Urothelium cell line (cell line): ENCODE measurements at places on chromosomes 5 and 9.

- no peak for DNase-seq
Observed at GRCh38 chr9:20504930-20505329, 117.4 kb downstream of the MLLT3 start.

DNA sequence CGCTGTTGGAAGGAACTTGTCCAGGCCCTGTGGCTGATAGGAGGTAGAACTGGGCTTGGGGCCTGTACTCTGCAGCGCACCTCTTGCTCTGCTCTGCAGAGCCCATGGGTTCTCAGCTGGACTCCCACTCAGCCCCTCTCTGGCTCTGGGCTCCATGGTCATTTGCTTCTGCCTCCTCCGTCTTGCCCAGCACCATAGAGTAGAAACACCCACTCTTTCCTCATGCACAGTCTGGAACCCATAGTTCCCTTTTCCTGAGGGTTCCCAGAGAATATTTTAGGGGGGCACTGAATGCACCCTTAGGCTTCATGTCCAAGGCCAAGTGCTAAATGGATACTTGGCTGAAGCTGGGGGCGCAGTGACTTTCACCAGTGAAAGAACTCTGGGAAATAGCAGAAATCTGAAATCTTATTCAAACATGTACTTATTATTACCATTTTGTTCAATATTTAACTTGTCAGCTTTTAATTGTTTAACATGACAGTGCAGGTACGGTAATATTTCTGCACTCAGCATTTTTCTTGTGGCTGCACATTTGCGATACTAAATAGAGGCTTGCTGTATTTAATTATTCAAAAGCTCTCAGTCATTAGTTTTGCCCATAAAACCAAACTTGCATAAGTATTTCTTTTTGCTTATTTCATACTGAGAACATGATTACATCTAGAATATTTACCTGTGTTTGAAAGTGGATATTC is 31.5 kb downstream of the GALNT12 start:
- DNase-seq = no peak

DNA sequence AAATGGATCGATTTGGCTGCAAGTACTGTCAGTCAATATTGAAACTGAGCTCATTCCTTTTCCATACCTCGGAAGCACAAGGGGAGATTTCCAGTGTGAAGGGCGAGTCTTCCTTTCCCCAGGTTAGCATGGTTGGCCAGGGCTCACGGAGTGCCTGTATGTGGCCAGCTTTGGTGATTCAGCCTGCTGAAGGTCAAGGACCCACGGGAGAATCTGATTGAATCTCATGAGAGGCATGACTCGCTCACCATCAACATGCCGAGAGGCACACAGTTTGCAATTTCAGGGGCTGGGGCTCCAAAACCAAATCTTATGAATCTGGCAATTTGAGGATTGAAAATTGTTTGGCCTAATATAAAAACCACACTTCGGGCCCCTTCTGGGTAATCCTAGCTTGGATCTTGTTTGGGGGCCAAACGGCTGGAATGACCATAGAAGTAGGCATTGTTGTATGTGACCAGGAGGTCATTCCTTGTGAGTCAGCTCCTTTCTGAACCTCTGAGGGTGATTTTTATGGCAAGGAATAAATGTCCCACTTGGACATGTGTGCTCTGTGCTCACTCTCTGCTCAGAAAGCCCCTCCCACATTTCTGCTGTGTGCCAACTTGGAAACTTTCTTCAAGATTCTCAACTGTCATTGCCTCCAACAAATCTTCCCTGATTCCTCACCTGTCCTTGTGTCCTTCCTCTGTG is 69.8 kb downstream of the DOCK2 start:
- DNase-seq = peak; percentile 40

DNA sequence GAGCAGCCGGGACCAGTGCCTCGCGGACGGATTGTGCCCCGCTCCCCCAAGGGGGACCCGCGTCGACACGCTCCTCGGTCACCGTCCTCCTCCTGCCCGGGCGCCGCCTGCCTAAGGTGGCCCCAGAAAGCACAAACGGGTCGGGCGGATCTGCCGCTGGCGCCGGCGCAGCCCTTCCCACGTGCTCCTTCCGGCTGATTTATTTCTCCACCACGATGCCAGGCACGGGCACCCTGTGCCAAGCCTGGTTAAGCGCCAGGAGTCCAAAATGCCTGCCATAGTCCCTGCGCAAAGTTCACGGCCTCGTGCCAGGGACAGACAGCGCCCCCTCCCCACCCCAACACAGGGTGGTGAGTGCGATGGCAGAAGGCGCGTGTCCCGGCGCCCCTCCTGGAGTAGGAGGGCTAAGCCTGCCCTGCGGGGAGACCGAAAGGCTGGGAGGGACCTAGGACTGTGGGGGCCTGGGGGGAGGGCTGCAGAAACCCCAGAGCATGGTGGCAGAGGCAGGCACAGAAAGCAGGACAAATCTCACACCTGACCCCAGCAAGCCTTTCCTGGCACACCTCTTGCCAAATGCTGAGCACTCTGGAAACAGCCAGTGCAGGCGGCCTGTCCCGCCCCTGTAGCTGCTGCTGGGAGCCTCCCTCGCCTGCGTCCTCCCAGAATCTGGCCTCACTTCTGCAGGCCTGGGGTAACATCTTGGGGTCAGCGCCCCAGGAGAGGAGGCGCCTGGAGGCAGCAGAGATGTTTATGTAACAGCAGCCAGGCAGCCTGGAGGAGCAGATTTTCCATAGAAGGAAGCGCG is 1.1 kb upstream of the NOTCH1 start:
- DNase-seq = peak; percentile 45

DNA sequence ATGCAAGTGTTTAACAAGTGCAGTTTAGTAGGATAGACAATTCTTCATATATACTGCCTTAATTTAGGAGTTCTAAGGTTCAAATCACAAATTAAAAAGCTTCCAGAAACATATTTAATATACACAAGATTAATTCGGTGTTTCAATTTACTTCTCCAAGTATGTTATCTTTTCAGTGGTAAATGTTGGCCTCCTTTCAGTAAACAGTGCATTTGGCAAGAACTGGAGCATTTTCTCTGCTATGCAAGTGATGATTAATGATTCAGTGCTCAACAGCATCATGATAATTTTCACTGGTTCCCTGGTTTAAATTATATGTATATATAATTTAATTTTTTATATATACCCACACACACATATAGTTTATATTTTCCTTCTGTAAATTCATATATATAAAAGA is 541.7 kb downstream of the EFNA5 start:
- no peak for DNase-seq

DNA sequence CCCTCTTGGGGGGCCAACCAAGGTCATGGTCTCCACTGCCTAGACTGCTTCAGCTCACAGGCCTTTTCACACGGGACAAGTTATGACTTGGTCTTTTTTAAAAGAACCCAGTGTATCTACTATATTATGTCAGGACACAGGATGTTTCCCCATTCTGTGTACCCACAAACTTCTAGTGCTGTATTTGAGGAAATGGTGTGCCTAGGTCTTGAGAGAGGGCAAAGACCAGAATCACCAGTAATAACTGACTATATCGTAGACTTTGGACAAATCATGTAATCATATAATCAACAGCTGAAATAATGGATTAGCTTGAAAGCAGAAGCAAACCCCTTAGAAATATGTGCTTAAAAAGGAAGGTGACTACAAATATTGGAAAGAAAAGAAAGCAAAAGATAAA is 133.3 kb downstream of the ARL15 start:
- no peak for DNase-seq

GRCh38 chr9:6414247-6414641 is 1.2 kb downstream of the UHRF2 start:
- DNase-seq = peak; percentile 13

- DNase-seq = no peak
Observed at GRCh38 chr9:121929893-121930875, 162.9 kb downstream of the TTLL11 start.

- DNase-seq = no peak
Observed at GRCh38 chr9:114069476-114070187, 8.5 kb downstream of the AMBP start.

DNA sequence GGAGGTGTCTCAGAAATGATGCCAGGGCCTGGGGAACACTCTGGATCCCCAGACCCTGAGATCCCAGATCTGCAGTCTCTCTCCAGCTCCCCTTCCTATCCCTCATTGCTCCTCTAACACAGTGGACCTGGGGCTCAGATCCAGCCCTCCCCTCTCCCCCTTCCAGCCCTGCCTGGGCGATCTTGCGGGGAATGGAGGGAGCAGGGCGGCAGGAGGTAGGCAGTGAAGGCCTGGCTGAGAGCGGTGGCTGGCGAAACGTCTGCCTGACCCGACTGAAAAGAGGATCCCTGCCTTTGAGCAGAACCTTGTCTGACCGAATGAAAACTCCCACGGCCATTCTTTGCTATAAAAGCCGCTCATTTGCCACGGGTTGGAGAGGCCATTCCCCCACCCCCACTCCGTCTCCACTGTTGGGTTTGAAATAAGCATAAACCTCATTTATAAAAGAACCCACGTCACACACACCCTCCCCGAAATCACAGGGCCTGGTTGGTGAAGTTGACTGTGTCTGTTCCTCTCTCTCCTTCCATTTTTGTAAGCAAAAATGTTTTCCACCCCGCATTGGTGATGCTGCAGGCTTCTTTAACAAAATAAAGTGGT is 8.8 kb downstream of the MSX2 start:
- DNase-seq = no peak

DNA sequence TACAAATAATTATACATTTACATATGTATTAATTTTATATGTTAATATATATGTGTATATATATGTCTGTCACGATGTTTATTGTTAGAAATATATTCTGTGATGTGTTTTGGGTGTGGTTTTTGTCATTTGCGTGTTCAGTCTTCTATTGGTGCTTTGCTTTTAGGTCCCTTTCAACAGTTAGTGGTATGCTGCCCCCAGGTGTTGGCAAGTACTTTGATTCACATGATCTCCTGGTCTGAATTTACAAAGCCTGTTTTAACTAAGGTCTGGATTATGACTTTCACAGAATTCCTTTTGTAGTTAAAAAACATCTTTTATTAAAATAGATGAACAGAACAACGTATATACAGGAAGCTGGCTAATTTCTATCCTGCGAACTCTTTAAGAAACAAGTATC is 271.5 kb downstream of the CCDC171 start:
- DNase-seq = peak; percentile 5

GRCh38 chr9:15935661-15936305 is 382.9 kb downstream of the CCDC171 start:
- no peak for DNase-seq

DNA sequence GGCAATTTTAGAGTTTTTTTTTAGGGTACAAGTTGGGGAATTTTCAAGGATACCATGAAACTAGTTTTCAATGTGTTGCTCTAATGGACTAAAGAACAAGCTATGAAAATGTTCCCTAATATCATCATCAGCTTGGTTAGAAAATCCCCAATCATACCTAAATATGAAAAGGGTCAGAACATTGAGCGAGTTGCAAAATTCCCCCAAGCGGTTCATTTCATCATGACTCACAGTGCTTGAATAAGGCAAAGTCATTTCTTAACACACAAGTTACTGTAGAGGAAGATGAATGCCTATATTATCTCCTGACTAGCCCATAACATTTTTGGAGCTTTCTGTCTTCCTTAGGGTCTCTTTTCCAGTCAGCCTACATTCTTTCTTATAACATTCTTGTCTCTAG is 62.7 kb downstream of the ST8SIA4 start:
- DNase-seq = no peak

GRCh38 chr5:175876107-175876506 is 4.7 kb downstream of the CPLX2 start:
- DNase-seq = no peak

DNA sequence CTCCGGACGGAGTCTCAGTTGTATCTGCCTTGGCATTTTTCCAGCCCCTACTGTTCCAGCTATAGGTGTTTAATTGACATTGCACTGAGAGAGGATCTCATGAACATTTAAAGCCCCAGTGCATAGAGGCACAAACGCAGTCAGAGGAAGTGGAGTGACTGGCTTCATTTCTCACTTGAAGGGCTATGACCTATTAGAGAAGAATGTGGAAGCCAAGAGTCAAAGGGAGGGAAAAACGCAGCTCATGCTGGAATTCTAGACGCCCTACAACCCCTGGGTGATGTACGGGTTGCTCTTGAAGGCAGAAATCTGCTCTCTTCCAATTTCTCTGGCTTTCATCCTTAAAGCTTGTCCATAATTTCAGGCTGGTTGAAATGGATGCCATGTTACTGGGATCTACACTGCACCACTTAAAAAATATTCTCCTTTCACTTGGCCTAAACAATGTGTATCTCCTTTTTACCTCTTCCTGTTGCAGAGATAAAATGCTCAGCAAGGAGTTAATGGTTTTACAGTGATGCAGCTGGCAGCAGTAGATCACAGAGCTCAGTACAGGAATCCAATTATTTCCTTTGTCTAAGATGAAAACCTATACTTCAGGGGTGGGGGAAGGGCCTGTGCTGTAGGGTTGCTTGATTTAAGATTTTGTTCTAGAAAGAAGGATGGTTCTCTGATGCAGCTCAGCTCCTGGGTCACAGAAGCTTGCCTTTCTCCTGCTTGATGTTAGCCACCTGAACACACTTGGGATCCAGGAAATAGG is 61.8 kb upstream of the MAMDC2 start:
- peak; percentile 42 for DNase-seq

DNA sequence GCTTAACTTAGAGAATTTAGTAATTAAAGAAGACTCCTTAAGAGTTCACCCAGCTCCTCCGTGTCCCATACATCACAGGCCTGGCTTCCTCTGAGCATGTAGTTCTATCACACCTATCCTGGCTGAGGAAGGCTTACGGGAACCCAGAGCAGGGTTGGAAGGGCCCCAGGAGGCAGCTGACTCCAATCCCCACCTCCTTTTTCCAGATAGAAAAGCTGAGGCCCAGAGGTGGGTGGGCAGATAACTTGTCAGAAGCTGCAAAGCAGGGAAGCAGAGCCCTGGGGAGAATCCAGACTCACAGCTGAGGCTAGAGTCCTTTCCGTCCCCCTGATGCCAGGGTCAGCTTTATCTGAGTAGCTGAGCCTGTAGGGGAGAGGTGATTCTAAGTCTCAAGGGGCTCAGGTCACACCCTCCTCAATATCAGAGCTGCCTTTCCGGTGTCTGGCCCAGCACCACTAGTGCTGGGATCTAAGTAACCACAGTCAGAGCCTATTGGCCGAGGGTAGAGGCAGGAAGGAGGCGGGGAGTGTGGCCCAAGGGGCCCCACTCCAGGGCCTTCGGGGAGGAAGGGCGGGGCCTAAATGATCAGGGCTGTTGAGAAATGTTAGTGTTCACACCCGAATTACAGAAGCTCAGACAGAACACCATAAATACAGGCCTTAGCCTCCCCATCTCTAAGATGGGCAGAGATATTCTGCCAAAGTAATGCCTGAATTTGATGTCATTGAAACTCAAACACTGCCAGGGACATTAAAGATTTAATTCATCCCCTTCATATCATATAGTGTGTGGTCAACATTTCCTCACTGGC is 9.9 kb downstream of the CCDC69 start:
- DNase-seq = peak; percentile 76

- DNase-seq = no peak
Observed at GRCh38 chr9:103985077-103985476, 109.0 kb upstream of the SMC2 start.

- DNase-seq = no peak
Observed at GRCh38 chr9:135729480-135729879, 27.5 kb downstream of the KCNT1 start.

- no peak for DNase-seq
Observed at GRCh38 chr9:14373336-14373666, 59.4 kb upstream of the NFIB start.
